Stimulated activated CD4-positive, alpha-beta T cell treated with anti-CD3 and anti-CD28 coated beads, TNF-alpha, amount 100 ng/mL, for 1 hour (primary cell): ENCODE measurements at places on chromosomes 4 and X.

DNA sequence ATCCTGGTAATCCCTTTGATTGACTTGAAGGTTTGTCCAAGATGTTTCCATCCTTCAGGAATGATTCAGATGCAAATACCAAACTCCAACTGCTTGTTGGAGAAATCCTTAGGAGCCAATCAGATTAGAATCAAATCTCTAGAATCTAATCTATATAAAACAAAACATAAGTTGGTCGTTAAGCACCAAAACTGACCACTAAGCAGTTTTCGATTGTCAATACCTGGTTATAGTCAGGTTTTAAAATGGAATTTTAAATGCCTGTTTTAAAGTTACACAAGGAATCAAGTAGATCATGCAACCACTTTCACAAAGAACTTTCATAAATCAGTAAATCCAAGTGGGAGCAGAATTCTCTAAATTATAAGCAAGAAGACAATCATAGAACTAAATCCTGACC is 236.1 kb downstream of the PARM1 start:
- DNase-seq = no peak

DNA sequence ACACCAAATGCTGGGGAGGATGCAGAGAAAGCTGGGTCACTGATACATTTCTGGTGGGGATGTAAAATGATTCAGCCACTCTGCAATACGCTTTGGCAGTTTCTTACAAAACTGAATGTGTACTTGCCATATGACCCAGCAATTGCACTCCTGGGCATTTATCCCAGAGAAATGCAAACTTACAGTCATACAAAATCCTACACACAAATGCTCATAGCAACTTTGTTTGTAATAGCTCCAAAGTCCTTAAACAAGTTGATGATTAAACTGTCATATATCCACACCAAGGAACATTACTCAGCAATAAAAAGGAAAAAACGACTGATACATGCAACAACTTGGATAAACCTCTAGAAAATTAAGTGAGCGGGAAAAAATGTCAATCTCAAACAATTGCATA is 12.3 kb downstream of the MID1 start:
- no peak for DNase-seq

GRCh38 chrX:24494647-24495075 is 29.6 kb downstream of the PDK3 start:
- DNase-seq = no peak

DNA sequence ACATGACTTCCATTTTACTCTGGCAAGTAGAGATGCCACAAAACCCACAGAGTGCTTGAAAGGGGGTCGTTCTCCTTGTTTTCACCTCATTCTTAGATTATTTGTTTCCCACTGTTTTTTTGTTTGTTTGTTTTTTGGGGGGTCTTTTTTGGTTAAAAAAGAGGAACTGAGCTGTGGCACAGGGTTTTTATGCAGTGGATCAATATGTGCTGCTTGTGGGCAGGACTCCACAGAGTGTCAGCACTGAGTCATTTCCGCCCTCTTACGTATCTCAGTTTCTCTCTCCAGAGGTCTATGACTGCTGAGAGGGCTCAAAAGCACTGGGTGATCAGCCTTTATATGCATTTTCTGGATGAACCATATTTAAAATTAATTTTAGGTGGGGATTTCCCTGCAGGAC is 268.1 kb upstream of the GRID2 start:
- DNase-seq = no peak

DNA sequence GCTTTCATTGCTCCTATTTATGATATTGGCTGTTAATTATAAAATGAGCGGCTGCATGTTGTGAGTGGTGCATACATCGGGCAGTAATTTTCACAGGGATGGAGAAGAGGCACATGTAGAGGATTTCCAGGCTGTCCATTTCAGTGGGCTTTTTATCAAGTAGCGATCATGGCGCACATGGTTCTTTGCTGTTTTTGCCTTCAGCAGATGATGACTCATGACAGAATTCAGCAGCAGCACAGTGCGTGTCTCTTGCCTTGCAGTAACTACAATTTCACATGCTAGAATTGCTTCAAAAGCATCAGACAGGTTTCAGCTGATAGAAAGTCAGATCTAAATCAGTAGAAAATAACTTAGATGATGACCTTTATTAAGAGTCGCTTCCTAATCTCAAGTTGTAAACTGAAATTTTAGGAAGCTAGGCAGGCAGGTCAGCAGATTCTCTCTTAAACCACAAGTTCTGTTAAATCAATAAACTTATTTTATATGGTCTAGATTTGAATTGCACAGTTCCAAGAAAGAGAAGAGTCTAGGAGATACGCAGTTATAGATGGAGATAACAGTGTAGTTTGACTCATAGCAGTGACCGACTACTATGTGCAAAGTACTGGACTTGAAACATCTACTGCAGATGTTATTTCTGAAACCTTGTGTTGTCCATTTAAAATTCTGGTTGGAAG is 35.8 kb downstream of the LRP2BP start:
- DNase-seq = no peak

DNA sequence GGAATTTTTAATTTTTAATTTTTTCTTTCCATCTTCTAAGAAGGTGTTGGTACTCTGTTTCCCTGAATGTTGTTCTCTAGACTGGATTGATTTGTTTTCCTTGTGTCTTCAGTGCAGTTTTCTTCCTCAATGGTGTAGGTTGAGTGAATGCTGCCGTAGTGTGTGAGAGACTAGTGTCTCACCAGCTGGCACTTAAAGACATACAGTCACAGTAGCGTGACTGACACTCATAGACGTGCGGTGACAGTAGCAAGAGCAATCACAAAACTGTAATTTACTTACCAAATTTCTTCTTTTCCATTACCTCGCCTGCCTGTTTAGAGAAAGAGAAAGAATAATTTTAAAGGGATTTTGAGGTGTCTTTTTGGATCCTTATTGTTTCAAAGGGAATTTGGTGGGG is 21.4 kb upstream of the PGM2 start:
- no peak for DNase-seq

DNA sequence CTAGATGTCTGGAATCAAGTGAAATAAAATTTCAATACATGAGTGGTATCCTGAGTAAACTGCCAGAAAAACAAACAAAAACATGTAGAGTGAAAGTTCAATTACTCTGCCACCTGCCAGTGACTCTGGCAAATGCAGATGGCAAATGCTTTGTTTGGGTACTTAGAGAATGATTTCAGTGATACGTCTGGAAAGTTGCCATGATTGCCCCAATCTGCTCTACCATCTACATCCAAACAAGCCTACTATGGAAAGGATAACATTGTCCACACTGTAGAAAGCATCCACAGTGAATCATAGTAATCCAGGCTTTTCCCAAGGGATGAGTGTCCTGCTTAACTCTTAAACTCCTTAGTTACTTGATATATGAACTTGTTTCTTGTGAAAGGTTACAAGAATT is 3.4 kb downstream of the SPATA4 start:
- DNase-seq = no peak

DNA sequence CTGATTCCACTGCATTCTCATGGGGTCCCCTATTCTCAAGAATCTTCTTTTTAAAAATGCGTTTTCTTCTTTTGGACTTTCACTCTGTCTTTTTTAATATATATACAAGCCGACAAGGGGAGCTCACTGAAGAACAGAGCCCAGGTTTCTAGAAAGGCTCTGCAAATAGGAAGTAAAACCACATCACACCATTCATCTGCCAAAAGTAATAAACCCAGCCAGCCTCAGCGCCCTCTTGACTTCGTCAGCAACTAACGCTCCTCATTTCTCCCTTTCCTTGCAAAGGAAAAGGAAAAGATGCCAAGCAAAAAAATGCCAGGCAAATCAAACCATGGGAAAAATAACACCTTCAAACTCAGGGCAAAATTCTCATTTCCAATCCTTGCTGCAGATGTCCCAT is 136.4 kb downstream of the HHIP start:
- DNase-seq = no peak

DNA sequence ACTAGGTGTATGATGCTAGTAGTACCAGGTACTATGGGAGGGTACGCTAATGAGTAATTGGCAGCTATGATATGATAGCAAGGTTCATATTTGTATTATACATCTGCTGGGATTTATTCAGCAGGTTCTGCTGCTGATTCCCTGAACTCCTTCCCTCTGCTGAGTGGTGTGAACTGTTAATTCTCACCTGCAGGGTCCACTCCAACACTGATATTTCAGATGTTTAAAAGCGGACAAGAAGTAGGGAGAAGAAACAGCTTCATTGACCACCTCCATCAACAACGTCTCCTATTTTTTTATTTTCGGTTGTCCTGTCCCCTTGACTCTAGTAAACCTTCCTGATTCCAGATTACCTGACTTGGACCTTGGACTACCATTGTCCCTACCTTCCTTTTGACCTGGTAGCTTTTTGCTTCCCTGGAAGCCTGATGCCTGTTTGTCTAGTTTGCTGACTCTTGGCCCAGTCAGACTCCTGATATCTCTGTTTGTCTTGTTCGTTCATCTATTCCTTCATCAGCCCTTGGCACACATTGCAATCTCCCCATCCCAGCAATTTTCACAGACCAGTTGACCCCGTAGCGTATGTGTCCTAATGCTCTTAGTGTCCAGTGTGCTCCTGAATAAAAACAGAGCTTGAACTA is 34.0 kb upstream of the RNF128 start:
- no peak for DNase-seq
